ENCODE measurements at places on chromosomes 3 and 15.
A peak's percentile ranks its signal among the peaks of the same experiment; 100 is the strongest.

DNA sequence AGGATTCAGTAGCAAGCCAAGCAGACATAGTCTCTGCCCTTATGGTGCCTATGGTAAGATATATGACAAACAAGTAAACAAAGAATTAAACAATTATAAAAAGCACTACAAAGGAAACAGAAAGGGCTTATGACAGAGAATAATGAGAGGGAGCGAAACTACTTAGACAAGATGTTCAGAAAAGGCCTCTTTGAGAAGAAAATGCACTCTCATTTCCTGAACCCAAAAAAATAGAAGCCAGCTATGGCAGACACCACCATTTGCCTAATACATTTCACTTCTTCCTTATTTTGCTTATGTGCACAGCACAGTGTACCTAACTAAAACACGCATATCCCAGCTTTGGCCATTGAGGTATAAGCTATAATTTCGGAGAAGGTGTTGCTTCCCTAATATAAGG lies 465.5 kb upstream of the PPP2R3A start:
- no peak for DNase-seq

DNA sequence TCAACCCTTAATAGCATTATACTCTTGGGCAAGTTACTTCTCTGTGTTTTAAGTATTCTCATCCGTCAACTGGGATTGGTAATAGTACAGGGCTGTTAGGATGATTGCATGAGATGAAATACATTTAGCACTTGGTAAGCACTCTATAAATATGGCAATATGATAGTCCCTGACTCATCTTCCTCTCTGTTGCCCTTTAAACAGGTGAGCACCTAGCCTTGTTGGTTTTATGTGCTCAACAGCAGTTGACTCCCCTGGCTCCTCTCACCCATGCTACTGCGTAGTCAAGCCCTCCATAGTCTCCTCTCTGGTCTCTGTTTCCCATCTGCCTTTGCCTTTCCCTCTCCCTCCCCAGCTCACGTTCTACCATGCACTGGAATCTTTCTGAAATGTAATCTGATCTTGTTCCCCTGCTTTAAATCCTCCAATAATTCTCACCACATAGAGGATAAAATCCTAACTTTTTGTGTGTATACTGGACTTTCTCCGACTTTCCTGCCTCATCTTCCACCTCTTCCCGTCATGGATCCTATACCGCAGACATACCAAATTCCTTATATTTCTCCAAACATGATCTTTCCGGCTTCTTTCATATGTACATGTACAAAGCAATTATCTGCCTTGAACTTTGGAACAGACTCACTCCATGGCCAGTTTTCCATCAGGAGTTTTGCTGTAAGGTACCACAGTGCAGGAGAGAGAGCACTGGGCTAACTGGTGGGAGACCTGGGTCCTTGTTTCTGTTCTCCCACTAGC lies 42.3 kb downstream of the FSD2 start:
- DNase-seq, result no peak

GRCh38 chr3:167723872-167724271 lies 10.8 kb downstream of the PDCD10 start:
- no peak for DNase-seq

DNA sequence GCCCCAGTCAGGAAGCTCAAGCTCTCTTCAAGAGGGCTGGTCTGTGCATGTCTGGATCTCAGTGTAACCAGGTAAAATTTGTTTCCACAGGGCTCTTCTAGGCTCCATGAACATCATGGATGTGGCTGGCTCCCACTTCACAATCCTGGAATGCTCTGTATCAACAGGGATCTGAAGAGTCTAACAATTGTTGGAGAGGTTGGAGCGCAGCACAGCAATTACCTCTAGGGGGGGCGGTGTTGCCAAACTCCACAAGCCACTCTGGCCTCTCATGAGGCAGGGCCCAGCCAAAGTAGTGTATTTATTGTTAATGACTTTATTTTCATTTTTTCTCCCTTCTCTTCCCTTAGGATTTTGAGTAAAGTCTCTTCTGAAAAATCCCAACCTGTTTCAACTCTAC lies 6.1 kb upstream of the EIF2B5 start:
- no peak for DNase-seq

DNA sequence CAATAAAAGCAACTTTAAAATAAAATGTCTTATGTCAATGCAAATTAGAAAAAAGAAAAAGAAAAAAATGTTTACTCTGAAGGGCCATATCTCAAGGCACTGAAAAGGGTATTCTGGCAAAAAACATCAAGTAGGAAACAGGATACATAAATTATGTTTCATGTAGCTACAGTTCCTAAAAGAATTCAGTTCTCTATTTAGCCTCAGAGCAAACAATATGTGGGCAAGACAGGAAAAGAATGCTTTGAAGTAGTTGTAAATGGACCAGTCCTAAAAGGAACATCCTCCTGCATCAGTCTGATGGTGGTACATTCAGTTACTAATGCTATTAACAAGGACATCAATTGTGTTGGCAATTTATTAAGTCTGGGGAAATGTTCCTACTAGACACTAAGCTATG lies 8.1 kb downstream of the COMMD2 start:
- DNase-seq, result no peak

GRCh38 chr3:65313666-65314065 lies 625.9 kb upstream of the ADAMTS9 start:
- no peak for DNase-seq

DNA sequence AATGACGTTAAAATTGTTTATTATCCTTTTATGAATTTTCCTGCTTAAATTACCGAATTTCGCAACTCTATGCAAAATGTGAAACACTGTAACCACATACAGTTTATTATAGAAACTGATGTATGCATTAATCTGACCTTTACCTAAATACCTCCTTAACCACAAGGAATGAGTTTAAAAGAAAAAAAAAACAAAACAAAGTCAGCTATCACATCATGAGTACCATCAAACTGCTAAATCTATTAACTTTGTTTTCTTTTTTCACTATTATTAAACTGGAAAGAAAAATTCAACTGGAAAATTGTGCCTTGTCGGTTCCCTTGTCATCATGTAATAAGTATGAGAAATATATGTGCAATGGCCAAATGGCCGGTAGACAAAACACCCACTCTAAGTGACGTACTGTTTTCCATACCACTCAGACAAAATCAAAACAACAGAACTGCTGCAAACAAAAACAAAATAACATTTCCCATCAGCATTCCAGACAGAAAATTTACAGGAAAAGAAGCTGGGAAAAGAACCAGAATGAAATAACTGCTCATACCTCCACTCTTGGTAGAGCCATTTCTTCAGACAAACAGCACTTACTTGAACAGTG lies 415.3 kb downstream of the FOXP1 start:
- DNase-seq, result no peak

- DNase-seq, result no peak
Measured at GRCh38 chr15:38211811-38212210, 40.8 kb upstream of the SPRED1 start.

DNA sequence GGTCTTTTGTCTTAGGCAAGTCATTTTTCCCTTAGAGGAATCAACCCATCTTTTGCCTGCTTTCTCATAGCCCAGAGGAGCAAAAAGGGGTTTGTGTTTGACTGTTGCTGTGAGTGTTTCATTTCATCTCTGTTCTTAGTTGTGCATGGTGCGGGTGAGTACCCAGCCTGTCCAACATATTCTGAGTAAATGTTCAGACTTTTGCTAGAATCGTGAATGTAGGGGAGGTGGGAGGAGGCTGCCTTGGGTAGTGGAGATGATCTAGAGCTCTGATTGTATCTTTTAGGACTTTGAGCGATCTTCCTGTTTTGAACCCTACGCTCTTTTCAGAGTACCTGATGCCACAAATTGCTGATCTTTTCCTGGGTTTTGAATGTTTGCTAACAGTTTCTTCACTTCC lies 123.1 kb downstream of the ZNF609 start:
- peak; percentile 30 for DNase-seq

GRCh38 chr3:192409201-192409837 lies 318.0 kb downstream of the FGF12 start:
- DNase-seq, result no peak

GRCh38 chr3:45417930-45418847 lies 29.8 kb downstream of the LARS2 start:
- no peak for DNase-seq

GRCh38 chr3:177932750-177933660 lies 603.2 kb upstream of the KCNMB2 start:
- DNase-seq, result no peak

DNA sequence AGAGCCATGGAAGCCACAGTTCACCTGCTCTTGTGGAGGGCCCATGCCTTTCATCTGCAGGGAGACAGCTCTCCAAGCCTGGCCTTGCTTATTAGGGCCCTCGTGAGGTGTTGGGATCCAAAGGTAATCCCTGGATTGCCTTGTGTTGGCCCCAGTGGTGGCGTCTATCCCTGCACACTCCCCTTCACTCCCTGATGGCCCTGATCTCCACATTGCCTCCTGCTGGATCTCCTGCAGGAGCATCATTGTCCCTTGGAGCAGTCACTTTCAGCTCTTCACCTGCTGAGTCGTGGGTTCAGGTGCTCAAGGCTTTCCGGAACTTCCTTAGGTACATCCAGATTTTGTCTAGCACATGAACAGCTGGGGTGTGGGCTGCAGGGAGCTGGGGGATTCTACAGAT lies 7.0 kb downstream of the PPCDC start:
- no peak for DNase-seq

GRCh38 chr3:150062492-150062891 lies 91.8 kb upstream of the PFN2 start:
- DNase-seq, result no peak

DNA sequence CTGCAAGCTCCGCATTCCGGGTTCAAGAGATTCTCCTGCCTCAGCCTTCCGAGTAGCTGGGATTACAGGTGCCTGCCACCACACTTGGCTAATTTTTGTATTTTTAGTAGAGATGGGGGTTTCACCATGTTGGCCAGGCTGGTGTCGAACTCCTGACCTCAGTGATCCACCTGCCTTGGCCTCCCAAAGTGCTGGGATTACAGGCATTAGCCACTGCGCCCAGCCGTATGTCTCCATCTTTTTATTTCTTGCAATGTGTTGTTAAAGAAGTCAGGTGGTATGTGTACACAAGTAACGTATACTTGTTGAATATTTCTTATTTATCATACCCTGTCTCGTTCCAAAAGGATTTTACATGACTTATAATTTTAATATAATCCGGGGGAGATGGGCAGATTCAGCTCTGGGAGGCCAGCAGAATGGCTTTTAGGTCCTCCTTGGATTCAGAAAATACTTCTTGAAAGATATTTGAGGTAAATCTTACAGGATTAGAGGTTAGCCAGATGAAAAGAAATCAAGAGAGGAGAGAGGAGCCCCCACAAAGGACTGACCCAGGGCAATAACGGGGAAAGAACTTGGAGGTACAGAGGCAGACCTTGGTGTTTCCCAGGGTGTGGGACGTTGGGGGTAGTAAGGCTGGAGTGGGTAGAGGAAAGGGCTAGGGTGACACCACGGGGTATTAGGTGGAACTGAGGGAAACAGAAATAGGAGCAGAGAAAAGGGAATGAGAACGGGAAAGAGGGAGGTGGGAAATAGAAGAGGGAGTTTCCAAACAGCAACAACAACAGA lies 27.2 kb upstream of the MUC20 start:
- DNase-seq, result no peak

DNA sequence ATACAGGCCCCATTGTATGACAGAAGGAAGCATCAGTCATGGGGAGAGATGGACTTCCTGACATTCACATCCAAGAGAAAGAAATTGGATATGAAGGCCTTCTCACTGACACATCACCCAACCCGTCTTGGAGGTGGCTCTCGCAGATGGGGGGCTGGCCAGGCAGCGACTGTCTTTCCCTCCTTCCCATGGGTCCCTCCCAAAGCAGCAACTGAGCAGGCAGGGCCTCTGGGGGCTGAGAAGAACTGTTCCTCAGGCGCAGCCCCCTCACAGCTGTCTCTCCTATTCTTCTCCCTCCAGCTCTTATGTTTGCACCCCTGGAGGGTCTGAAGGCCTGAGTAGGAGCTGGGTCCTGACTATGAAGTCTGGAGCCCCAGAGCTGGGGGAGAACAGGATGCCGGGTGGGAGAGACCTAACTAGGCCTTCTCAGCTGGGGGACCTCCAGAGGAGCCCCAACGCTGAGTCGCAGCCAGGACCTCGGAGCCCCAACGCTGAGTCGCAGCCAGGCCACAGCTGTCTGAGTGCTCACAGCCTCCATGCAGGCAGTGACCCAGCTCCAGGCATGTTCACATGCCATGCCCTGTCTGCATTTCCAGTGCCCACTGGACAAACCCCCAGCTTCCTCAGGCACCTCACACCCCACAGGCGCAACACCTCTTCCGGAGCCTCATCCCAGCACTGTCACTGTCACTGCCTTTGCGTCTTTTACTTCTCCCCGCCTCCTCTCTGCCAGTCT lies 29.6 kb downstream of the UMPS start:
- no peak for DNase-seq

GRCh38 chr15:81807186-81807585 lies 238.6 kb downstream of the MEX3B start:
- DNase-seq, result no peak

DNA sequence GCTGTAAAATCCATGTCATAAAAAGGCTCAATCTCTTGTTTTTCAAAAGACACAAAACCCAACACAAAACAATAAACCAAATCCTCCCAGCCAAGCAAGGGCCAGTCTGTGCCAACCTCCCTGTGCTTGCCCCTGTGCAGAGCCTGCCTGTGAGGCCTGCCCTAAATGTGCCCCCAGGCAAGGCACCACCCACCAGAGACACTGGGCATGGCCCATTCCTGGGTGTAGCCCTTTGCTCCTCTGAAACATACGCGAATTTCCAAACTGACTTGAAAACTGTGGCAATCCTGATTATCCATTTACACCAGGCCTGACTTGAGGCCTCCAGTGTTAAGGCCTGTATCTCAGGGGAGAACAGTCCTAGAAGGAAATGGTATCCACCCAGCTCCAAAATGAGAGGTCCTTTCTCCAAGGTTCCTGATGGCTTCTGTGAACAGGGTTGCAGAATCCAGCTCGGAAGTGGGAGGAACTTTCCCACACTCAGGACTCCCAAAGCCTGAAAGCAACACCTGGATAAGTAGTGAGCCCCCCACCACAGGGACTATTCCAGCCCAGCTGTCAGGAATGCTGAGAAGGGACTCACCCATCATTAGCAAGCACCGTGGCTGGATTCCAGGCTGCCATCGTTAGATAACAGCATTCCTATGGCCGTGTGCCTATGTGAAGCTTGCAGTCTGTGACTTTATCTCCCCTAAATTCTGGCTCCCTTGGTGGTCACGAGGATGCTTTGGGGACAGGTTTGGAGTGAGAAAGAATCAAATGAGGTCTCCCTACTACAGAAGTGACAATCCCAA lies 61.8 kb downstream of the CACNA2D2 start:
- no peak for DNase-seq

DNA sequence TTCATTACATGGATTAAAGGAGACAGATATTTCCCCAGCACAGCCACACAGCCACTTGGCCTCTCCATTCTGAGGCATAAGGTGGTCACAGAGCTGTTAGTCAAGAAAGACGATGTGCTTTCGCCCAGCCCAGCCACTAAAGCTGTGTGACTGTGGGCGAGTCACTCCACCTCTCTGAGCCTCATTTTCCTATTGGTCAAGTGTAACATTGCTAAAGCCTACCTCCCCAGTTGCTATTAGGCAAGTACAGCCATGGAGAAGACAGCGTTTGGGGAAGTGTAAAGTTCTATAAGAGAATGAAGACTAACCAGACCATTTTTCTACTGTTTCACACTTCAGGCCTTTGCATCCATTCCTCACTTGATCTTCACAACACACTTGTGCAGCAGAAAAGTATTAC lies 24.1 kb downstream of the TMEM40 start:
- DNase-seq, result no peak

GRCh38 chr3:47365213-47366153 lies 15.3 kb upstream of the PTPN23 start:
- no peak for DNase-seq

- no peak for DNase-seq
Measured at GRCh38 chr3:16912400-16913263, 27.9 kb downstream of the PLCL2 start.
